NCI-H1930 (cell line): ENCODE measurements at places on chromosomes 5 and 9.

DNA sequence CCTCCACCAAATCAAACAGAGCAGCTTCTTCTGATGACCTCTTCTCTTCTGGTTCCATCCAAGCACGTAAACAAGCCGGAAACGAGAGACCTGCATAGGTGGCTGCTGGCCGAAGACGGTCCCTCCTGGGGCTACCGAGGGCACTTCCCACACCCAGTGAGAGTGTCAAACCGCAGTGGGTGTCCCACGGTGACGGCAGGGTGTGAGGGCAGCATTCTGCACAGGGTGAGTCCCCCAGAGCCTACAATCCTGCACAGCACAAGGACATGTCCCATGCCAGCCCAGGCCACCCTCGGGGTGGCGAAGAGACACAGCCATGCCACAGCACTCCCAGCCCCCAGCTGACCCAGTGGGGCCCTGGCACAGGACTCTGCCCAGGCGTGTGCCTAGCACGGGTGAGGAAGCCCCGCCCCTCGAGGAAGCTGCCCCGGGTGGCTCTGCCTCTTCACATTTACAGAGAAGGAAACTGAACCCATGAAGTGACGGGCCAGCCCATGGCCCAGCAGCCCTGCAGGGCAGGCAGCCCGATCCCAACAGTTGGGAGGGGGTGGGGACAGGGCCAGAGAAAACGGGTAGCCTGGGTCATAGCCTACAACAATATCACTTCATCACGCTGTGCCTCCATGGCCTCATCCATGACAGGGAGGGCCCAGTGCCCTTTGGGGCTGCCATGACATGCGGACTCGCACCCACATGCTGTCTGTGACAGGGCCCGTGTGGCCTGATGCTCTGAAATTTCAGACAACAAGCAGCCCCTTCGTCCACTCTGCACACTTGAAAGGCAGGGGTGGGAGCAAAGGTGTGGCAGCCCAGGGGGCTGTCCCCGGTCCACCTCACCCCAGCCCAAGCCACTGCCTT, 43.2 kb downstream of the SEMA4D start:
- DNase-seq: no peak

DNA sequence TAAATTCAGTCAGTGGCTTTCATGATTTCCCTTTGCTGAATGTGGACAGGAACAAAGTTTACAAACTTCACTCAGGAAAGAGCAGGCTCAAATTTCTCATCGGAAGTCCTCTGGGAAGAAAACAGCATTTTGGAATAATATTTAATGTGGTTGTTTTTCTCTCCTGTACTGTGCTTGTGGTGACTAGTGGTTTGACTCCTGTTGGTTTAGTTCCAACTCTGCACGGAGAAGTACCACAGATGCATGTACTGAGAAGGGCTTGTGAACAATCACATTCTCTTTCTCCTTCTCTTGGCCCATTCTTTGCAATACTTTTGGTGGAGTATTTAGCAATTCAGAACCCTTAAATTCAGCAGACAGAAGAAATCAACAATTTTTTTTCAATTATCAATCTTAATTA, 13.3 kb downstream of the MPDZ start:
- DNase-seq: no peak

DNA sequence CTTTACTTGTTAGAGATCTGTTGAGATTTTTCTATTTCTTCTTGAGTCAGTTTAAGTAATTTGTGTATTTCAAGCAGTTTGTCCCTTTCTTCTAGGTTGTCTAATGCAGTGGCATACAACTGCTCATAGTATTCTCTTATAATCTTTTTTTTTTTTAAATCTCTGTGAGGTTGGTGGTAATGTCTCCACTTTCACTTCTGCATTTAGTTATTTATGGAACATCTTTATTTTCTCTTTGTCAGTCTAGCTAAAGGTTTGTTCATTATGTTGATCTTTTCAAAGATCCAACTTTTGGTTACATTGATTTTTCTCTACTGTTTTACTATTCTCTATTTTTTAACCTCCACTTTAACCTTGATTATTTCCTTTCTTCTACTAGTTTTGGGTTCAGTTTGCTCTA, 13.8 kb downstream of the FOXE1 start:
- no peak for DNase-seq

DNA sequence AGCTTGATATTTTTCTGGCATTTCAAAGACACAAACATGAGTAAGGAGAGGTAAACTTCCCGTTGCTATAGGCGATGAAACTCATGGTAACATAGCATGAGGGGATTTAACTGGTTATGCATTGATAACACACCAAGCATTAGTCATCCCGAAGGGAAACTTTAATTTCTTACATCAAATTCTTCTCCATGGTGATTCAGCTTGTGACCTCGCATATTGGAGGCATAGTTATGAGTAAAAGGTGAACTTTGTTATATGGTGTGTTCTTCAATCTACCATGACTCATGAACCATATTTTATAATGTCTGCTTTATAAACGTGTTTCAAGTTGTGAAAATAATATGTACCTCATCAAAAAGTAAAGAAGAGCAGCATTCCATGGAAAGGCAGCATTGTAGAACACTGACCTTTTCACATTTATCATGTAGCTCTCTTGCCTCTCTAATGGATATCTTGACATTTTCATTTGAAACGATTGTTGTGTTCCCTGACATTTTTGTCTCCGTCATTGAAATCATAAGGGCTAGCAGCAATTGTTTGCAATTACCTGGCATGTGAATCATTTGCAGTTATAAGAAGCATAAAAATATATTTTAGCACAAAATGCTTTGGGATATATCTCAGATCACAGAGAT, 491.8 kb downstream of the ANXA1 start:
- DNase-seq: no peak

GRCh38 chr9:131447600-131447999, 53.7 kb downstream of the PRRC2B start:
- no peak for DNase-seq

DNA sequence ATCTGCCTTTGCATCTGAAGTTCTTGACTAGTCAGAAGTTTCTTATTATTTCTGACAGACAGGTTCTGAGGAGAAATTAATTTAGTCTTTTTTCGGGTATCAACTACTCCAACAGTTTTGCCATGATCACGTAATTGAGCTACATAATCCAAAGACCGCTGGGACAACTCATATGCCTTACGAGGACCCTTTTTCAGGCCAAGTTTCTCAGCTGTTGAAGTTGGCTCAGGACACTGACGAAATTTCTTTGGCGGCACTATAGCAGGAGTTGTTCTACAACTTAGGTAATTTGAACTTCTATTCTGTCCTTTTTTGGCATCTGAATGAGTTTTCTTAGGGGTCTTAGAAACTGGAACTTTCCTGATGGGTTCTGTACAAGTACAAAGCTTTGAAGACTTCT, 27.2 kb downstream of the SETX start:
- DNase-seq: no peak

DNA sequence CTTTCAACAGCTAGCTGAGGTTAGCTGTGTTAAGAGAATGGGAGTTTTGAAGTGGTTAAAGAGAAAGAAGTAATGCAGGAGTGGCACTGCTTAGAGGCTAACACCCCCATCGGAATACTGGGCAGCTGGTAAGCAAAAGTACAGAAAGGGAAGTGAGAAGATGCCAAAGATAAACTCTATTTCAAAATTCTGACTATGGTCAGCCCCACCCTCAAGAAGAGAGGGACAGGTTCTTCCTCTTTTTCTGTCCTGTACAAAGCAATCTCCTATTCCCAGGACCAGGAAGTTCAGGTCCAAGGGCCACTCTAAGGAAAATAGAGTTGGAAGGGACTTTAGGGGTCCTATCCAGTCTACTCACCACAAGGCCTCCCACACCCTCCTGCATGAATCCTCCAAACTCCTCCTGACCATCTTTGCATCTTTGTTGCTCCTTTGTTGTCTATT, 45.9 kb upstream of the JAK2 start:
- no peak for DNase-seq

GRCh38 chr9:35811381-35812024, 559 bp downstream of the SPAG8 start:
- no peak for DNase-seq

DNA sequence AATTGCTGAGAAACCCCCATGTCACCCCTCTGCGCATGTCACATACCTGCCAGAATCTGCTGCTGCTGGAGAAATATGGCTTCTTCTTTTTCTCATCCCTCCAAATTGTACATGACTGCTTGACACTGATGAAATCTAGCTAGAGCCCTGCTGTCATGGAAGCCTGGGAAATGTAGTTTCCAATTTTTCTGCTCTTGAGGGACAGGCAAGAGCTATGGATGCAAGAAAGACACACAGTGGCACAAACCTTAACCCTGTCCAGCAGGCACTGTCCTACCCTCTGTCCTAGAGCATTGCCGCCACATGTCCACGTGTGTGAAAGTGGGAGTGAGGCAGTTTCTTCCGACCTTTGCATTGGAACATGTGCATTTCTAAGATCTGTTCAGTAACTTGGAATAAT, 255.5 kb upstream of the SEMA6A start:
- no peak for DNase-seq

- no peak for DNase-seq
Measured at GRCh38 chr5:104370523-104370922, 807.9 kb upstream of the NUDT12 start.

GRCh38 chr5:137037848-137038247, 461.3 kb downstream of the SPOCK1 start:
- DNase-seq: no peak

GRCh38 chr9:21810388-21810787, 8.0 kb downstream of the MTAP start:
- no peak for DNase-seq

GRCh38 chr5:2725980-2726765, 25.3 kb downstream of the IRX2 start:
- DNase-seq: no peak

- no peak for DNase-seq
Measured at GRCh38 chr9:3441197-3441816, 84.5 kb downstream of the RFX3 start.

DNA sequence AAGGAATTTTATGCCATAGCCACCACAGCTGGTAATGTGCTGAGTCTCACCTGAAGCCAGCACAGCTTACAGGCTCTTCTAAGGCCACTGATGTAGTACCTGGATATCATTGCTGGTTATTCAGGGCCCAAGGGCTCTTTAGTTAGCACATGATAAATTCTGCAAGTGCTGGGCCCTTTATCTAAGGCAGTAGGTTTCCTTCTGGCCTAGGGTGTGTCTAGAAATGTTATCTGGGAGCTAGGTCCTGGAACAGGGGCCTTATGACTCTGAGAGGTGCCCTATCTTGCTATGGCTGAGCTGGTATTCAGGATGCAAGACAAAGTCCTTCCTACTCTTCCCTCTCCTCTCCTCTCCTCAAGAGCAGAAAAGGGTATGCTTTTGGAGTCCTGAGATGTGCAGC, 1424.5 kb upstream of the NUDT12 start:
- DNase-seq: no peak

- no peak for DNase-seq
Measured at GRCh38 chr9:33742519-33742918, 52.8 kb upstream of the PRSS3 start.

DNA sequence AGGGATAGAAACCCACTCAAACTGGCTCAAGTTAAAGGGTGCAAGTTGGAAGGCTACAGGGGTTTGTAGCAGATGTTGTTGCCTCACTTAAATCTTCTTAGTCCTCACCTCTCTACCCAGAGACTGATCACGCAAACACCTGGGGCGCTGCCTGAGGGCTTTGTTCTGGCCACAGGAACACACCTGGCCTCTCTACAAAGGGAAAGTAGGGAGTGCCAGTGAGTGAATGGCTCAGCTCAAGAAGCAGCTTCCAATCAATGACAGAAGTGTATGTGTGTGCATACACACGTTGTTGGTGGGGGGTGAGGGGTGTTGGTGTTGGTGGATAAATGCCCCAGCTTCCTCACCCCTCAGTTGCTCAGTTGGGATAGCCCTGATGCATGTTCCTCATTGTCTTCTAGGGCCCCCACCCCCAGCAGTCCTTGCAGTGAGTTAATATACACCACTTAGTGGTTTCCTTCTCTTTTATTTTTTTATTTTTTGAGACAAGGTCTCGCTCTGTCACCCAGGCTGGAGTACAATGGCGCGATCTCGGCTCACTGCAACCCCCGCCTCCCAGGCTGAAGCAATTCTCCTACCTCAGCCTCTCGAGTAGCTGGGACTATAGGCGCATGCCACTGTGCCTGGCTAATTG, 30.6 kb upstream of the CTNNA1 start:
- no peak for DNase-seq

GRCh38 chr5:156359476-156359875, 32.5 kb downstream of the SGCD start:
- DNase-seq: no peak

DNA sequence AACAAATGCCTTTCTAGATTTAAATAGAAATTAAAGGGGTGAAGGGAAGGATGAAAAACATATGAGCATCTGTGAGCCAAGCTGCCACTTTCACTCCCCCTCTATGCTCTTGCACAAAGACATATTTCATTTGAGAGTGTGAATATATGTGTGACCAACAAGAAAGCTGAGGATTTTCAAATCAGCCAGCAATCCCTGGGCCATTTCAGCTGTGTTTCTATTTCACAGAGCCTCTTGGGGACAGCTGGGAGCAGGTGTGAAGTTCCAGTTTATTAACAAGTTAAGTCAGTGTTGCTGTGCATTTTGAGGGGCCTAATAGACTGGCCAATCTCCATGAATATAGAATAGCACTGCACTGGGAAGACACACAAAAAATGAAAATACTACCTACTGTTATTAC, 248.7 kb upstream of the RGMB start:
- no peak for DNase-seq
